ENCODE measurements at places on chromosomes 5 and 9.

DNA sequence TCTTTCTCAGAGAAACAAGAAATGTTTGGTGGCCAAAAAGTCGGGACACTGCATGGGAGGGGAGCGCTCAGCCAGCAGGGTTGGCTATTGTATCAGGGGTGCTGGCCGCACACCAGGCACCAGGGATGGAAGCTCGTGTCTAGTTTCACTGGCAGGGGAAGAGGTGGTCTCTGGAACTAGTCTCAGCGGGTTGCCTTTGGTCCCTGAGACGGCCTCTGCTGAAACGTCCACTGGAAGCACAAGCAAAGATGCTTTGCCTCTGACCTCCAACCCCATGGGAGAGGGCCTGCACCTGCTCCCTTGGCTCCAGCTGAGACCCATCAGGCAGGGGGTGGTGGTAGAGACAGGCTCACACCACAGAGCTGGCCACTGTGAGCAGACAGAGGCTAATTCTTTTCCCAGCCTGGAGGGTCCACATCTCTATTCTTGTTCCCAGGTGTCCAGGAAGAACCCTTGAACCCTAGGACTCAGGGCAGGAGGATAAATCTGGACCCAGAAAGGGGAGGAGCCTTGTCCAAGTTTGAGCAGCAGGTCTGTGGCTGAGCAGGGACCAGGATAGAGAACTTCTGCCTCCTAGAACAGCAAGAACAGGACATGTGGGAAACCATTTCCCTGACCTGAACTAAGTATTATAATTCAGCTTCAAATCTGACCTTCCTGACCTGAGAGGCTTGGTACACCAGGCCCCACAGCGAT, 102.6 kb downstream of the RGS3 start:
- no peak for DNase-seq

GRCh38 chr5:74639807-74640449, 600 bp downstream of the ENC1 start:
- DNase-seq: no peak

DNA sequence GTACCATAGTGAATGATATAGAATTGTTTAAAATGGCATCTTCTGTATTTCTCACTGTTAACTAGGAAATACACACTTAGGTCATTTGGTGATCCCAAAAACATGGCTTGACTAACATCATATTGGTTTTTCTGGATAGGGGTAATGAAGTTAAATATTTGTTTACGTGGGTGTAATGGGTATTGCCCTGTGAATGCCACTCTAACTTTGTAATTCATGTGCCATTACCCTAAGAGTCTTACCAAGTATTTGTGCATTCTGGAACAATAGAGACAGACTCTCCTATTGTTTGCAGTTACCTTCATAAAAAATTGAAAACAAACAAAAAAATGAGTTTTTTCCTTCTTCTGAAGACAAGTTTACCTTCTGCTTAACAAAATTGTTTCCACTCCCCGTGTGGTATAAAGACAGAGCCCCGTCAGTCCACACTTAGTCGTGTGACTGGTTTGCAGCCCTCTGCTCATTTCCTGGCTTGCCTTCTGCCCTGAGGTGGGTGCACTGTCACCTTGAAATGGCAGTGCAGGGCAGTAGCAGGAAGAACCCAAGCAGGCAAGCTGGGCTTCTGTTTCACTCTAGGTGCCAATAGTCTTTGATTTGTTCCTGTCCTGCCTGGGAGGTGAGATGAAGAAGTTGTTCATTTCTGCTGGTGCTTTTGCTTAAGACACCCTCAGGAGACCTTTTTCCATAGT, 9.6 kb upstream of the CATSPER3 start:
- DNase-seq: no peak

DNA sequence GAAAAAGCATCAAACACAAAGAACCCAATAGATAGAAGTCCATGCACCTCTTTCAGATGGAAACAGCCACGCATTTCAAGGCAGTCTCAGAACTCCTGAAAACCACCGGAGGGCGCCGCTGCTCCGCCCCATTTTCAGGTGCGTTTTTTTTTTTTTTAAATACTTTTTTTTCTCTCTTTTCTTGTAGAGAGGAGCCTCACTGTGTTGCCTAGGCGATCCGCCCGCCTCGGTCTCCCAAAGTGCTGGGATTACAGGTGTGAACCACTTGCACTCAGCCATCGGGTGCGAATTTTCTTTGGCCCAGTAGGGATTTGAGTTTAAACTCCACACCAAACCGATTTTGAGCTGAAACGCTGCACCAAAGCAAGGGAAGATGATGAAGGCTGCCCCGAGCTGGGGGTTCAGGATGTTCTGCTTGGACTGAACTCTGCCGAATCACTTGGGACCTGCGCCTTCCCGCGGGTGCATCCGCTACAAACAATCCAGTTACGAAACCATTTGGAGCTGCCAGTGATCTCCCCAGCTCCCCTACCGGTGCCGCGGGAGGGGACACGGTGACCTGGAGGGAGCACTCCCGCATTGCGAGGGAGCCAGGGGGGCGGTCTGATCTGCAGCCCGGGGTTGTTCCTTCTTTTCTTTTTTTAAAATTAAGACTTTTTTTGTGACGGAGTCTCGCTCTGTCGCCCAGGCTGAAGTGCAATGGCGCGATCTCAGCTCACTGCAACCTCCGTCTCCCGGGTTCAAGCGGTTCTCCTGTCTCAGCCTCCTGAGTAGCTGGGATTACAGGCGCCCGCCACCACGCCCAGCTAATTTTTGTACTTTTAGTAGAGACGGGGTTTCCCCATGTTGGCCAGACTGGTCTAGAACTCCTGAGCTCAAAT, 1.4 kb downstream of the PTGR1 start:
- peak; percentile 18 for DNase-seq

GRCh38 chr9:126146254-126147145, 180.1 kb upstream of the MVB12B start:
- no peak for DNase-seq

DNA sequence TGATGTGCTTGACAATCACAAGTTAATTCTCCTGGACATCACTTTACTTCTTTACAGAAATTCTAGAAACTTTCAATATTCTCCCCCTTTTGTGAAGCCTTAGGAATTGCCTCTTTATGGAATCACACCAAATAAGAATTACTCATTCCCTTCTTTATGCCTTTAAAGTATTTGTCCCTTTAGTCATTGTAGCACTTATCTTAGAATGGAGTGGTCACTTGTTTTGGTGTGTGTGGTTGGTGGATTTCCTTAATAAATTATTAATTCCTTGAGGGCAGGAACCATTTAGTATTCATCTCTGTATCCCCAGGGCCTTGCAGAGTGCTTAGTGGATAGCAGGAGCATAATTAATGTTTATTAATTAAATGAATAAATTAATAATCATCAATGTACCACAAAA, 307.0 kb downstream of the ARRDC3 start:
- DNase-seq: no peak

DNA sequence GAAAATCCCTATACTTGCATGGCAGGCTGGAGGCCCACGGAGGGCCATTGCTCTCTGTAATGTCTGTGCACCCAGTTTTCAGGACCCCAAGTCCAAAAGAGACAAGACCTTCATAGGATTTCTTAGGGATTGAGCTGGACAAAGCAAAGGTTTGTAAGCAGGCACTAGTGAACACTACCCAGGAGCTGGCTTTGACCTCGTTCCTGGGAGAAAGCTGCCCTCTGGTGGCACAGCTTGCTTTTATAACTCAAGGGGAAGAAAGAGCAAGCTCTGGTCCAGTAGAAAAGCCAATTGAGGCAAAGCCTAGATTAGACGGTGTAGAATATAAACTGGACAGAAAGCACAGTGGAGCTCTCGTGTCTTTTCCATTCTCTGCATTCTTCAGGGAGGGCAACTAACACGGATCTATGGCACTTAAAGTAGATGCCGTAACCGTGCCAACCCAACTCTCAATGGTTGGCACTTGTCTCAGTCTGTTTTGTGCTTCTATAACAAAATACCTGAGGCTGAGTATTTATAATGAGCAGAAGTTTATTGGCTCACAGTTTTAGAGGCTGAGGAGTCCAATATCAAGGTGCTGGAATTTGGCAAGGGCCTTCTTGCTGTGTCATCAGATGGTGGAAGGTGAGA, 7.9 kb downstream of the GABRP start:
- no peak for DNase-seq

DNA sequence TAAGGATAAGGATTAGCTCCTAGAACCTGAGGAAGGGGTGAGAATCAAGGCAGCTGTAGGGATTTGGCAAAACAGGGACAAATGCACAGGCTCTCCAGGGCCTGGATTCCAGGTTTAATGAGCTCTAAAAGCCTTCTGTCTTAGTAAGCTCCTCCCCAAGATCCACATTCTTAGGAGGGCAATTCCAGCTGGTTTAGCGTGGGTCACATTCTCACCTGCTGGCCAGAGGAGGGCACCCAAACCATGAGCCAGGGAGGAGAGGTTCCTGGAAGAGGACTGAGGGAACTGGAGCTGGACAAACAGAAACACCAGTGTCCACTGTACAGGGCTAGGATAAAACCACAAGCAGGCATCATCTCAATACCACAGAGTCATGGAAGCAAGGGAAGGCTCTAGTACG, 480.0 kb downstream of the CCDC171 start:
- DNase-seq: no peak

- DNase-seq: no peak
Measured at GRCh38 chr5:164345853-164346252, 840.4 kb downstream of the MAT2B start.

DNA sequence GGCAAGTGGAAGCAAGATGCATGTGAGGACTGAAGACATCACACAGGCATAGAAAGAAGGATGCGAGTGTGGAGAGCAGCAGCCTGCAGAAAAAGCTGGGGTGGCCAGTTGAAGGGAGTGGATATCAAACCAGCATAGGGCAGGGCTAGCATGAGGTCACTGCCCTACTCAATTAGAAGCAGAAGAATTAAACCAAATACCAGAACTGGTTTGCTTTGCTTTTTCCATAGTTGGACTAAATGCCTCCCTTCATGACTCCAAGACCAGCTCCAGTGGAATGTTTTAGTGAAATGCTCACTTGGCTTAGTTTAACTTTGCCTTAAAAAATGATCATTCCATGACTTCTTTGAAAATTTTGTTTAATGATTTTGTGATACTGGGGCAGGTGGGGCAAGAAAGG, 45.8 kb downstream of the TMEM167A start:
- DNase-seq: no peak
